Small intestine (tissue), 16 donors: ENCODE measurements at places on chromosomes 12 and 14. TPM values are rescaled to one million over a fixed set of nuclear protein-coding genes. Genes with fewer than 3 reads are reported as not detected.

DNA sequence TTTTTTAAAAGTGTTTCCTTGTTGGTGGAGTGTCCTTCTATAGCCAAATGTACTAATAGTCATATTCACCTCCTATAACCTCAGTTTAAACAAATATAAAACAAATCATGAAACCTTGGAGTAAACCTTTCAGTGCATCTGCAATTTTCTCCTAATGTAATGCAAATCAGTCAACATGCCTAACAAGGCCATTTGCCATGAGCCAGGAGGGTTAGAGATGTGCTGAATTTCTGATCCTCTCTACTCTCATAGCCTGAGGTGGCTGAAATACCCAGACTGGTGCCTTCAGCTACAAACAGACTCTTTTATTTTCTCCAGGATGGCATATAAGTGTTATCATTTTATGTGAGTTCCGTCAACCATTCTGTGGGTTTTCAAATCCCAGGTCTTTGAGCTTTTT lies 908.1 kb downstream of the GALC start:
- H3K4me1 ChIP-seq = no peaks in the 10 kb centered on the region
- H3K4me3 ChIP-seq = no peak overlapping the region
- H3K27me3 ChIP-seq = no peaks in the 10 kb centered on the region
- H3K27ac ChIP-seq = no peak overlapping the region

HPD gene
- polyA plus RNA-seq = 0.13 TPM

DNA sequence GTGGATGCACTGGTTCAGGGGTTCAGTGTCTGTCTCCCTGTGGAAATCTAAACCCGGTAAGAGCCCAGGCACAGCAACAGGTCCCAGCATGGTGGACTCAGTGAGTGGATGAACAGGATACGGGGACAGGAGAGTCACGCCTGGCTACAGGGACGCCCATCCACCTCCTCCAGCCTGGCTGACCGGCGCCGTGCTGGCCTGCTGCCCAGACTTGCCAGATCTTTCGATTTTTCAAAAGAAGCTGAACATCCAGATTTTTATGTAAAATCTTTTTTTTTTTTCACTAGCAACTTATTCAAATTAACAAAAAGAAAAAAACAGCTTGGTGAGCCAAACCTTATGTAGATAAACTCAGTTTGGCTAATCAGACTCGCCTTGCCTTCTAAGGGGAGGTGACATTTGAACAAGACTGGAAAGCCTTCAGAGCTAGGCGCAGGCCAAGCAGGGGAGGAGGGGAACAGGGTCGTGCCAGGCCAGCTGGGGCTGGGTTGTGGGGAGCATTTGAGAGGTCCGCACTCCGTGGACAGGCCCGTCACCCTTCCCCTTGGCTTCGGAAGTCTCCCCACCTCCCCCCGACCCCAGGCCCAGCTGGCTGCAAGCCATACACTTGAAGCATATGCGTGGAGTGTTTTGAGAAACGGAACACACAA lies 87.8 kb upstream of the NCOR2 start:
- H3K27ac ChIP-seq = no peak overlapping the region
- no peaks in the 10 kb centered on the region for H3K27me3 ChIP-seq
- H3K4me1 ChIP-seq = peaks cover 9% of the 10 kb centered on the region

GRCh38 chr14:93510056-93510455 lies 79.3 kb downstream of the UNC79 start:
- H3K36me3 ChIP-seq = no peaks in the 10 kb centered on the region
- H3K27ac ChIP-seq = no peak overlapping the region
- no peaks in the 10 kb centered on the region for H3K4me1 ChIP-seq
- DNase-seq = no peak
- H3K4me3 ChIP-seq = no peak overlapping the region
- no peaks in the 10 kb centered on the region for H3K27me3 ChIP-seq

SNAPC1 gene
- polyA plus RNA-seq = 4.7 TPM

GRCh38 chr14:62289471-62289870 lies 527.3 kb downstream of the SNAPC1 start:
- H3K4me3 ChIP-seq = no peak overlapping the region
- no peaks in the 10 kb centered on the region for H3K4me1 ChIP-seq
- H3K27ac ChIP-seq = no peak overlapping the region

- no peaks in the 10 kb centered on the region for H3K27me3 ChIP-seq
- no peak for DNase-seq
- no peak overlapping the region for H3K27ac ChIP-seq
- H3K4me1 ChIP-seq = no peaks in the 10 kb centered on the region
- H3K4me3 ChIP-seq = no peak overlapping the region
- no peaks in the 10 kb centered on the region for H3K36me3 ChIP-seq
These were observed 349.5 kb downstream of the GRIN2B start for GRCh38 chr12:13631873-13632272.

TAS2R50 gene
- 0.07 TPM for polyA plus RNA-seq

DNA sequence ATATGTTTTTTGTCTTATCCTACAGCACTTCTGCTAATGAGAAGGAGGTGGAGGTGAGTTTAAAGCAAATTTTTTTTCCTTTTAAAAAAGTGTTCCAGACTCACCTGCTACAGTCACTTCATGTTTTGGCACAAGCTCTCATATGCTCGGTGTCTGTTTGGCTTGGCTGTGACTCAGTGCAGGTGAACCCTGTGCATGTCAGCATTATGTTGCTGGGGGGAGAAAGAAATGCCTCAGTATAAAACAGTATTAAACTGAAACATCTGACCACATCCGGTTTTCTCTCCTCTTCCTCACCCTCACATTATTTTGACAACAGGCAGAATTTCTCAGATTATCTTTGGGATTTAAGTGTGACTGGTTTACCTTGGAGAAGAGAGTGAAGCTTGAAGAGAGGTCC lies 105.2 kb downstream of the DNAI7 start:
- no peak overlapping the region for H3K4me3 ChIP-seq
- H3K36me3 ChIP-seq = peaks cover 3% of the 10 kb centered on the region
- H3K4me1 ChIP-seq = no peaks in the 10 kb centered on the region
- no peak for DNase-seq
- H3K27me3 ChIP-seq = no peaks in the 10 kb centered on the region

DNA sequence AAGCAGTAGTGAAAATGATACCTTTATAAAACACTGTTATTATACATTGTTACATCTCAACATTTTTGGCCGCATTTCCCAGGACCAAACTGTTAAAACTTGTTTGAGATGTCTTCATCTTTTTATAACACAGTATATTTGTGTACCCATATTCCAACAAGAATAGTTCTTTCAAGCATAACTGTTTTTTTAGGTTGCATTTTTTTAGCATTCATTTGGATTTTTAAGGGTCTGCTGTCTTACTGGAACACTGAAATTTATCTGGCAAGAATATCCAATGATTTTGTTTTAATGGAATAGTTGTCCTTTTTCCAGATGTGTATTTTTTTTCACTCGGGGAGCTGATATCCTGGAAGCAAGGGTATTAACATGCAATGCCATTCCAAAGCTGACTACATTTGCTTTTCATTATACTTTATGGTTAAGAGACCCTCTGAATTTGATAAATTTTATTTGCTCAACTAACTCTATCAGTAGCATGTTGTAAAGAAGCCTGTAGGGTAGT lies 8.9 kb upstream of the NAV3 start:
- no peak overlapping the region for H3K27ac ChIP-seq
- peaks cover 6% of the 10 kb centered on the region for H3K4me1 ChIP-seq
- H3K27me3 ChIP-seq = no peaks in the 10 kb centered on the region
- H3K36me3 ChIP-seq = no peaks in the 10 kb centered on the region
- no peak overlapping the region for H3K4me3 ChIP-seq
